ENCODE measurements at places on chromosomes 4 and X.

DNA sequence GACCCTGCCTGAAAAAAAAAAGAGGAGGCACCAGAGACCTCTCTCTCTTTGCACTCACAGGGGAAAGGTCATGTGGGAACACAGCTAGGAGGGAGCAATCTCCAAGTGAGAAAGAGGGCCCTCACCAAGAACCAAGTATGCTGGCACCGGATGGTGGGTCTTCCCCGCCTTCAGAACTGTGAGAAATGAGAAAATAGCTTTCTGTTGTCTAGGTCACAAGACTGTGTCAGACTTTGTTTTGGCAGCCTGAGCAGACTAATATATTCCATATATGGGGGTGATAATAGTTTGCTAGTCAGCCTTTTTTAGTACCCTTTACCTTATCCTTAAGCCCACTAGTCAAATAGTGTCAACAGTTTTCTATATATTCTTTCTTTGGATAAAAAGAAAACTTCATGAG lies 193.0 kb downstream of the TRIML1 start:
- no peak for DNase-seq

DNA sequence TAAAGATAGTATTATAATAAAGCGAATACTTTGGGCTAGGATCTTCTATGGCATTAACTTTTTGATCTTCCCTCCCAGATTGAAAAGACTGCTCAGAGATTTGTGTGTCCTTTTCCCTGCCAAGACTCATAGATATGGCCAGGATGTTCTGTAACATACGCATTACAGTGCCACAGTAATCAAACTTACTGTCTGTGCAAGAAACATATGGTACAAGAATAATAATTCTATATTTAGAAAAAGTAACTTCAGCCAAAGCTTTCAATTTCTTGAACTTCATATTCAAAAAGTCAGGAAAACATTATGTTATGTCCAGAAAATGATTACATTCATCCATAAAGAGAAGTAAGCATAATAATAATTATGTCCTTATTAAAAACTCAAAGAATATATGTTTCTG lies 100.9 kb upstream of the GUCY1A1 start:
- DNase-seq = no peak

GRCh38 chrX:18639280-18639679 lies 32.6 kb downstream of the RS1 start:
- DNase-seq = no peak

DNA sequence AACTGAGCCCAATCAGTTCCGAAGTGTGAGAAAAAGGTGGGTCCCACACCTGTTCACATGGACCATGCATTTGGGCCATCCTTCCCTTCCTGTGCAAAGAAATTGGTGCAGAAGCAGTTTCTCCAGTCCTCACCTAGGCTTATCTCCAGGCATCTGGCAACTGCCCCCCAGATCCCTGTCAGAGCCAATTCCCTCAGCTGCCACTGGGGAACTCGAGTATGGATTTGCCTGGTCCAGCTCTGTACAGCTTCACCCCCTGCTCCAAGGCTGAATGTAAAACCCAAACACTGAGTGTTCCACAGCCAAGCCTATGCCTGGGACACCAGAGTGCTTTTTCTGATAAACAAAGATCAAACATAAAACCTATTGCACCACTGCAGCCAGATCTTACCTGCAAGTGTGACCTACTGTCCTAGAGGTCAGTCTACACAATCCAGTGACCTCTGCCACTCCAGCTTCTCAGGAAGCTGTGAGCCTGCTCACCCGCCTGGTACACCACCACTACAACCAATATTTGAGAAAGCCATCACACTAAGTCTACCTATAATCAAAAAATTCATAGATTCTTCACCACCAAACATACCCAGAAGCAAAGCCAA lies 136.4 kb downstream of the STPG2 start:
- DNase-seq = no peak

DNA sequence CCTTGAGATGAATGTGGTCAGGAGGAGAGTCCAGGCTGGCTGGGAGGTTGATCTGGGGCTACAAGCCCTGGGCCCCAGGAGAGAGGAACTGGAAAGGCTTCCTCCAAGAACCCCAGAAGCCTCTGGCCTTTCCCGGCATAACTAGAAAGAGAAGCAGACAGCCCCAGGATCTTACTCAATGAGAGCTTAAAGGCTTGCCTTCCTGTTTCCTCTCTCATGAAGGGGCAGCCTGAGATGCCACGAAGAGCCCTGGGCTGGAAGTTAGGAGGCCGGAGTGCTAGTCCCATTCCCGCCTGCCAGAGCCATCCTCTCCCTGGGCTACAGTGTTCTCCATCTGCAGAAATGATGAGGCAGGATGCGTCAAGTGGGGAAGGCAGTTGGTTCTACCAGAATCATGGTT lies 20.1 kb upstream of the XPNPEP2 start:
- DNase-seq = no peak
